Kidney epithelial cell (primary cell): ENCODE measurements at places on chromosomes 5 and 9. TPM values are rescaled to one million over a fixed set of nuclear protein-coding genes. Genes with fewer than 3 reads are reported as not detected.

GRCh38 chr9:94888775-94889174 lies 162.3 kb downstream of the AOPEP start:
- DNase-seq = no peak

DNA sequence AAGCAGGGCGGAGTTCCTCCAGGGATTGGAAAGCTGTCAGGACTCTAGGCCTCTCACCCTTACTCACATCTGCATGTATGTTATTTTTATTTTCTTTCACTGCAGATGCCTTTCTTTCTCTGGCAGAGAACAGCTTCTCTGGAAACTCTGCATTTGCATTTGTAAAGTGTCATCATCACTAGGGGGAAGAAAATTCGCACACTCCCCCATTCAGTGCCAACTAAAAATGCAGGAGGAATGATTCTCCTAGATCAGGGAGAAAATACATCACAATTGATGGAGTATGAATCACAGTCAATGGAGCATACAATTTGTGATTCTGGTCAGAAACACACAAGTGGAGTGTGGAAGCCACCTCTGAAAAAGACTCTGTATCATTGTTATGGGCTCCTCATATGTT lies 351.4 kb upstream of the FTMT start:
- no peak for DNase-seq

DNA sequence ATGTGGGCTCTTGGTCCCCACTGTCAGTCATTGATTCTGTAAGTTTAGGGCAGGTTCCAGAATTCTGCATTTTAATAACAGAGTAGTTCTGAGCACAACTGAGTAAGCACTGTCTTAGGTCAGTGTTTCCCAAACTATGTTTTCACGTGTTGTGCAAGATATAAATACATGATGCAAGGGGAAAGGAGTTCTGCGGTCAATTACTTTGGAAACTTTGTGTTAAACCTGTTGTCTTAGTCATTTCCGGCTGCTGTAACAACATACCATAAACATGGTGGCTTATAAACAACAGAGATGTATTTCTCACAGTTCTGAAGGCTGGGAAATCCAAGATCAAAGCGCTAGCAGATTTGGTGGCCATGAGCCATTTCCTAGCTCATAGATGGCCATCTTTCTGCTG lies 69.8 kb downstream of the EQTN start:
- no peak for DNase-seq

- DNase-seq = no peak
These were observed 144.0 kb downstream of the ATG10 start for GRCh38 chr5:82115858-82116257.

- no peak for DNase-seq
These were observed 4.3 kb upstream of the ASB6 start for GRCh38 chr9:129646252-129646651.

GRCh38 chr9:4113711-4114110 lies 186.2 kb downstream of the GLIS3 start:
- no peak for DNase-seq

- no peak for DNase-seq
These were observed 11.1 kb upstream of the FSD1L start for GRCh38 chr9:105436783-105437182.

DNA sequence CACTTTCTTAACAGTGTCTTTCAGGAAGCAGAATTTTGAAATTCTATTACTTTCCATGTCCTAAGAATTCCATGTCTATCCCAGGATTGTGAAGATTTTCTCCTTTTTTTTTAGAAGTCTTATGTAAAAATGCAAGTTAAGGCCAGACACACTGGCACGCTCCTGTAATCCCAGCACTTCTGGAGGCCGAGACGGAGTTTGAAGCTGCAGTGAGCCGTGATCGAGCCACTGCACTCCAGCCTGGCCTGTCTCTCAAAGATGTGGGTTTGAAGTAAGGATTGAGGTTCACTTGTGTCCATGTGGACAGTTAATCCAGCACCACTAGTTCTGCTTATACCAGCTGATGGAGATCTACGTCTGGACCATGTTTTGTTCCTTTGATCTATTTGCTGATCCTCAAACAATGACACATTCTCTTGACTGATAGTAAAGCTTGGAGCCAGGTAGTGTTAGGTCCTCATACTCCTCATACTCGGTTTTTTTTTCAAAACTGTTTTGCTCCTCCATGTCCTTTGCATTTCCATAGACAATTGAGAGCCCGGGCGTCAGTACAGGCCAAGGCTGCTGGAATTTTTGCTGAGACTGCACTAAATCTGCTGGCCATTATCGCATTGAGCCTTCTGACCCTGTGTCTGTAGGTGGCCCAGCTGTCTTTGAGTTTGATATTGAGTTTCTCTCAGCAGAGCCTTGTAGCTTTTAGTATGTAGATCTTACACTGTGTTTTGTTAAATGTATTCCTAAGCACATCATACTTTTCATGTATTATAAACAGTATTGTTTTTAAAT lies 53.4 kb upstream of the CACNA1B start:
- DNase-seq = no peak

GRCh38 chr5:117327511-117327910 lies 752.9 kb upstream of the SEMA6A start:
- DNase-seq = no peak

GRCh38 chr9:112288029-112288428 lies 45.4 kb downstream of the PTBP3 start:
- no peak for DNase-seq

- no peak for DNase-seq
These were observed 7.6 kb upstream of the CLPTM1L start for GRCh38 chr5:1352231-1353219.

DNA sequence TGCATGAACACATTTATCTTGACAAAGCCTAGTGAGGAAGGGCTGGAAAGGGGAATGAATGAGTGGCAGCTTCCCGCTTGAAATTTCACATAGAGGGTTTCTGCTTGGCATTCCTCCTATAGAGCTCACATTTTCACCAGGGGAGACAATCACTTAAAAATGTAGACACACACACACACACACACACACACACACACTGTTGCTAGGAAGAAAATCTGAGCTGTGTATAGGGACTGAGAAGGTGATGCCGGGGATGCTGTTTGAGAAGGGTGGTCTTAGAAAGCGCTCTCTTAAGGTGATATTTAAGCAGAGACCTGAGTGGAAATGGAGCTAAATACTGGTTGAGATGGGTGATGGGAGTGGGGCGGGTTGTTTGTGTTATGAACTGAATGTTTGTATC lies 70.4 kb downstream of the LRRC70 start:
- no peak for DNase-seq

- DNase-seq = no peak
These were observed 8.0 kb downstream of the TGFBR1 start for GRCh38 chr9:99112750-99113413.

GRCh38 chr5:147979761-147980160 lies 73.4 kb upstream of the C5orf46 start:
- DNase-seq = no peak

GRCh38 chr9:101625876-101626275 lies 31.1 kb upstream of the PPP3R2 start:
- no peak for DNase-seq

- no peak for DNase-seq
These were observed 471 bp upstream of the GHR start for GRCh38 chr5:42422656-42423280.

- no peak for DNase-seq
These were observed 111.9 kb upstream of the SLIT3 start for GRCh38 chr5:169412831-169413230.

DNA sequence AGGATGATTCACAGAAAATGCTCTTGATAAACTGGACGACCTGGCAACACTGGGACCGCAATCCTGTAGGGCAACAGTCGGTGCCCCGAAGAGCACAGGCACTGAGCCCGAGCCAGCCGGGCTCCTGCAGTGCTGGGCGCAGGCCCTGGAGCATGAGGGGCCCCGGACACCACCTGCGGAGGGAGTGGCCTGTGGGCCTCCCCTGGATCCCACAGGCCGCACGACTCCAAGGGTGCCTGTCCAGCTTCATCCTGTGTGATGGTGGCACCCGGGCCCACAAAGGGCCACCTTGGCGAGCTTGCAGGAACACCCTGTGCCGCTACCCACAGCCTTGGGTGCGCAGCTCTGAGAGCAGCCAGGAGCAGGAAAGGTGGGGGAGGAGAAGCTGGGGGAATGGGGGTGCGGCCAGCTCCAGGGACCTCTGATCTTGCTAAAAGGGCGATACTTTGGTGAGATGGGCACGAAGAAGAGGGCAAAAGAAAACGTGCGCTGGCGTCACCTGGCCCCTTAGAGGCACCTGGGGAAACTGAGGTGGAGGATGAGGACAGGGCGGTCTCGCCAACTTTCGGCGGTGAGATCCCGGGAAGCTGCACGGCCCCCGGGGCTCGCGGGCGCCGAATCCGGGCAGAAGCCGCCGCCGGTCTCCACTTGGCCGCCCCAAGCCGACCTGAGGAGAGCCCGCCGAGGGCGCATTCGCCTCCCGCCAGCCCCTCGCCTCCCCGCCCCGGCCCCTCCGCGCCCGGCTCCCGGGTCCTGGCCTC lies 722 bp downstream of the TBC1D9B start:
- no peak for DNase-seq

DNA sequence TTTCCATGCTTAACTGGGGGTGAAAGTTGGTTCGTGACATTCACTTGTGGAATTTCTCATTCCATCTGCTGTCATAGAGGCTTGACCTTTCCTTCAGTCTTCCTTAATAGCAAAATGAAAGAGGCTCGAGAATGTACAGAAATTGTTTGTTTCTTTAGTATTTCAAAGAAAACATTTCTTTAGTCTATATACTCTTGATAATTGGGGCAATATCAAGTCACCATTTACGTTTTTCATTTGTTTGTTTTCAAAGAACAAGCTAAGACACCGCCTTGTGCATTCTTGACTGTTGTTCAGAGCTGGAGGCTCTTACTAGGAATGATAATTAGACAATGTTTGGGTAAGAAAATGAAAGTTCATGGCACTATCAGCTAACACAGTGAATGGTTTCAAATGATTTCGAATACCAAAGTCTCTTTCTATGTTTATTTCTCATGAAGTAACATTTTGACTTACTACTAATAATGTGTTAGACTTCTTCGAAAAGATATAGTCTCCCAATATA lies 835.4 kb downstream of the SEMA5A start:
- no peak for DNase-seq

- no peak for DNase-seq
These were observed 95.3 kb upstream of the PITX1 start for GRCh38 chr5:135129307-135129706.

- DNase-seq = no peak
These were observed 97.1 kb downstream of the ENTREP1 start for GRCh38 chr9:69421908-69422801.

DNA sequence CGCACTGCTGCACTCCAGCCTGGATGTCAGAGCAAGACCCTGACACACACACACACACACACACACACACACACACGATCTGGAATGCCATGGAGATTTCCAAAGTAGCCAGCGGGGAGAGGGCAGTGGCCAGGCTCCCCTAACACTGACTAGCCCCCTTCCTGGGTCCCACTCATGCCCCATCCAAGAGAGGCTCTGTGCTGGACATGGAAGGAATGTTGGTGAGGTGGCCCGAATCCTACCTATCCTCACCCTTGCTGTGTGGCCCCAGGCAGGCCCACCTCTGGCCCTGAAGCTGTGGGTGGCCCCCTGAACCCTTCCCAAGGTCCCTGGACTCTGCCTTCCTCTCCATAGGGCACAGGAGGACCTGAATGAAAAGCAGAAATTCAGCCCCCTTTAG lies 7.3 kb downstream of the BRD3 start:
- no peak for DNase-seq

DNA sequence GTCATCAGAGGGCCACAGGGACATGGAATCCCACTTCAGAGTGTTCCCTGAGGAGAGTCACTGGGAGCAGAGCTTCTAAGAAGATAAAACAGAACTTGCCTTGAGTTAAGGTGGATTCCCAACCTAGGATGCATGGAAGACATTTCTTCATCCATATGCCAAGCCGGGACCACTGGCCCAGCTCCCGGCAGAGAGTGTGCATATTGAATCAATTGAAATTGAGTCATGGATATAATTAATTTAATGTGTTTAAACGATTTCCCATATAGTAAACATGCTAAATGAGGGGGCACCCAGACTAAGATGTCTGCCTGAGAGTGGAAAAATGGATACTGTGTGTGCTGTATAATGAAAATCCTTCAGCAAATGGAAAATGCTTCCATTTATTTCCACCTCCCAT lies 194.4 kb upstream of the TBC1D2 start:
- DNase-seq = no peak

DNA sequence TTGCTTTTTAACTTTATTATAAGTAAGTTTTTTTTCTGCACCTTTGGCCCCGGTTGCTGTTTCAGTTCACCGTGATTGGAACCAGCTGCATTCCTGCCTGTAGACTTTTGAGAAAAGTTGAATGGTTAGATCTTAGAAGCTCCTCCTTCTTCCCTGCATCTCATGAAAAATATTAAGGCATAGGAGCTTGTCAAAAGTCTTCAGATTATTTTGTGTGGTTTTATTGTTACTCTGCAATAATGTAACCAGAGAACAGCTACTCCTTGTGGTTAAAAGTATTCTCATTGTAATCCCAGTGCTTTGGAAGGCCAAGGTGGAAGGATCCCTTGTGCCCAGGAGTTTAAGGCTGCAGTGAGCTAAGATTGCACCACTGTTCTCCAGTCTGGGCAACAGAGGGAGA lies 3.3 kb upstream of the SLC2A8 start:
- no peak for DNase-seq

DNA sequence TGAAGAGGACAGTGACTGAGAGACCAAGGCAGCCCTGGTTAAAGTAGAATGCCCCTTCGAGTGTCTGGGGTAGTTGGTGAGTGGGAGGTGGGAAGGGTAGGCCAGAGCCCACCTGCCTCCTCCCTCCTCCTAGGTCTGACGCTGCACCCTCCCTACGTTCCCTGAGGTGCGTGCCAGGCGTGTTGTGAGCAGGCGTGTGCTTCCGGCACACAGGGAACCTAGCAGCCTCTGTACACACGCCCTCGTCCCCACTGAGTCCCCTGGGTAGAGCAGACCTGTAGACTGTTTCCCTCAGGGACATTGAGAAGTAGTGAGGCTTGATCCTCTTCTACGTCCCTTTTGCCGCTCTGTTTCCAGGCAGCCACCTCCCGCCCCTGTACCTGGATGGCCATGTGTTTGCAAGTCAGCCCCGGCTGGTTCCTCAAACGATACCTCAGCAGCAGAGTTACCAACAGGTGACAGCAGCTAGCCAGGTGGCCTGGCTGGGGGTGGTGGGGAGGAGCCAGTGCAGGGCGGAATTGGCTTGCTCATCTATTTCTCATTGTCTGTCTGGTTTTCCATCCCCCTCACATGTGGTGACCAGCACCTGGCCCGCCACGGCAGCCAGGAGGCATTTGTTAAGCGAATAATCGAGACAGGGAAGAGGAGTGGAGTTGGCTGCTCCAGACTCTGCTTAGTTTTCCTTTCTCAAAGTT lies 16.8 kb upstream of the POMT1 start:
- DNase-seq = no peak

GRCh38 chr5:142104491-142104890 lies 4.1 kb upstream of the NDFIP1 start:
- DNase-seq = no peak

Gene PCDHGA9
- total RNA-seq = 3.6 and 5.2 TPM in 2 replicates

Gene SLC6A19
- not detected in 2 replicates for total RNA-seq

Gene IL5
- not detected in 2 replicates for total RNA-seq

Gene TTC23L
- under 0.01 and 2.1 TPM in 2 replicates for total RNA-seq

Gene NPR3
- total RNA-seq = 0.07 and 0.13 TPM in 2 replicates

Gene TPPP
- 1.9 and 2.5 TPM in 2 replicates for total RNA-seq

Gene PCDHA7
- total RNA-seq = 0.07 and 0.25 TPM in 2 replicates

Gene KCNMB1
- total RNA-seq = 0.04 TPM in 1 of 2 replicates, not detected in the other

Gene CD274
- total RNA-seq = 6.6 and 7.7 TPM in 2 replicates

Gene NUTM2G
- total RNA-seq = not detected in 2 replicates

Gene MCIDAS
- not detected in 2 replicates for total RNA-seq
